ENCODE measurements at places on chromosomes 5 and 9.

DNA sequence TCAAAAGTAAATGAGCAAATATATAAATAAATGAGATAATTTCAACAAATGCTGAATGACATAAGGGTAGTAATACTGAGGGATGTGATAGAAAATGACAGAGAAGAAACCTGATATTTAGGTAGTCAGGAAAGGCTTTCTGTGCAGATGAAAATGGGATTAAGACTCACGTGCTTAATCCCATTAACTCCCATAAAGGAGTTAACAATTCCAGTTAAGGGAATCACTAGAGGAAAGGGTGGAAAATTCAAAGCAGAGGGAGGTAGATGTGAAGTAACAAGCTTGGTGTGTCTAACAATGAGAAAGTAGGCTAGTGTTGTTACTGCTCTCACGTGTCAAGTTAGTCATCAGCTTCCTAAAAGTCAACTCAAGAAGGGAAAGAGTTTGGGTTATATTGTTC is 90.5 kb upstream of the TRIM32 start:
- no peak for DNase-seq

GRCh38 chr5:68490406-68490805 is 274.9 kb downstream of the PIK3R1 start:
- no peak for DNase-seq

DNA sequence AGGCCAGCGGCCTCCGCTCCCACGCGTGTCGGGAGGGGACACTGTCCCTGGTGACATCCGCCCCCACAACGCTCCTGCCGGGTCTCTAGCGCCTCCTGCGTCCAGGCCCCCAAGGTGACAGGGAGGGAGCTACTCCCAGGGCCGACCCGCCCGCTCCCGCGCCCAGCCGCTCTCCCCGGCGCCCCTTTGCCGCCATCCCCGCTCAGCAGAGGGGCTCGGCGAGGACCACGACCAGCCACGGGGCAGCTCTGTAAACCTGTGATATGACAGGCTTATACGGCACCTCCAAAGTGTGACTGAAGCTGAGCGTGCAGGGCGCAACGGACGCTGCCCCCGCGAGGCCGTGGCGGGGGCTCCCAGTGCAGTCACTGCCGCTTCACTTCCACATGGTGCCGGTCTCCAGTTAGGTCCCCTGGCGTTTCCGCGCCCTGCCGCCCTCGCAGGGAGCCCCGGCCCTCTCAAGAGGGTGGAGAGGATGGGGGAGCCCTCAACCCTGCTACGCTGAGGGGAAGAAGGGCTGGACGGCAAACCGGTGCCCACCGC is 978 bp upstream of the ADCY2 start:
- no peak for DNase-seq

DNA sequence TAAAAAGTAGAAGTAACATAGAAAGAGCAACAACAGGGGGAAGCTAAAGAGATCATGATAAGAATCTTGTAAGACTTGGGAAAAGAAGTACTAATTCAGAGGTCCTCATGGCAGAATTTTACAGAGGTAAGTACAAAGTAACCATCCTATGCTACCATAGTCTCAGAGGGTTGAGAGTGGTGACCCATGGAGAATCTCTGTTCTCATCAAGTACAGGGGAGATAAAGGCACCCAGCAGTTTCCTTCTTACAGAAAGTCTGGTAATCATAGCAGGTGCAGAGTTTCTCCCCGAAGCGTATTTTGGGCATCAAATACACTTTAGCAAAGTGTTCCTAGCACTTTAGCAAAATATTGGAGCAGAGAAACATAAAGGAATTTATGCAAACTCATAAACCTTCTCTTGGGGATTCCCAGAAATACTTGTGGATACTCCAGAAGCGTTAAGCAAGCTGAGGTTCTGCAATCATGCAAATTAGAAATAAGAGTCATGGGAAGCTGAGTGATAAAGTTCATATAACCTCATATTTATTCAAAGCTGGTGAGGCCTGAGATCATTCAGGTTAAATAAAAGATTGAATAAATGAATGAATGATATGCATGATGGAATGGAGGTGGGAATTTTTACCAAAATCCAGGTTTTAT is 101.0 kb upstream of the SMC2 start:
- no peak for DNase-seq

- DNase-seq = peak; percentile 41
Observed at GRCh38 chr5:14395411-14395810, 186.2 kb upstream of the OTULINL start.

DNA sequence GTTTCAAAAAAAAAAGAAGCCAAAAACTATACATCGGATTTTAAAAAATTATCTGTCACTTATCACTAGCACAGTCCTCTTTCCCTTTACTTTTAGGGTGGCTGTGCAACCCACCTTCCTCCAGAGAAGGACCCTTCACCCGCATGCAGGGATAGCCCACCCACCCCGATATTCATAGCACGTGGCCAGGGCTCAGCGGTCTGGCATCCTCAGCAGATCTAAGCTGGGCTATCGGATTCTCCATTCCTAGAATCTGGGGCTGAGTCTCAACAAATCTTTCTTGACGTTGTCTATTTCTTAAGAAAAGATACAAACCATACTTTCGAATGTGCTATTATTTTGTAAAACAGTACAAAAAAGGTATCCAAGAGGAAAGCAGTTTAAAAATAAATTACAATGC is 70.9 kb downstream of the MYO10 start:
- no peak for DNase-seq

DNA sequence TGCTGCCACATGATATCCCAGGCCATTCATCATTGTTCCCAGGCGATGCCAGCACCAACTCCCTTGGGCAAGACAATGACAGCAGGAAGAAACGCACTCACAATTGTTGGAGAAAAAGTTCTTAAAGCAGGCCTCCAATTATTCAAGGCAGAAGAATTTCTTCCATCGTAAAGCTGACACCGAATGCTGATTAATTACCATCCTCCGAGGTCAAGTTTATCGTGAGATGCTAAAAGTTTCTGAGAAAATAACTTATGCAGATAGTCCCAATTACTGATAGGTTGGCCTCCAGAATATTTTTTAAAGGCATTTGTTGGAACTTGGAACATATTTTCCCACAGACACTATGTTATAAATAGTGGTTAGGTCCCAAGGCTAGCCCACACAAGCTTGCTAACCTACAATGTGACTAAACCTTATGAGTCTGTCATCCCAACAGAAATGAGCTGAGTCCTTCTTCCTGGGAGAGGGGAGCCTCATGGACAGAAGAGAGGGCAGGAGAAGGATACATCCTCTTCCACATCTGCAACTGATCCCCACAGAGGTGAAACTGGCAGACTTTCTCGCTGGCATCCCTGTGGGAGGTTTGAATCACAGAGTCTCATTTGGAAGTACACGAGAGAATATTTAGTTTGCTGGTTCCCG is 202.4 kb upstream of the TBC1D2 start:
- no peak for DNase-seq

- DNase-seq = no peak
Observed at GRCh38 chr9:32376285-32376684, 8.2 kb upstream of the ACO1 start.

GRCh38 chr9:133227242-133227860 is 18.3 kb upstream of the OBP2B start:
- no peak for DNase-seq

GRCh38 chr9:10594482-10594881 is 18.3 kb downstream of the PTPRD start:
- DNase-seq = no peak

GRCh38 chr9:108052431-108053080 is 563.0 kb upstream of the KLF4 start:
- no peak for DNase-seq

DNA sequence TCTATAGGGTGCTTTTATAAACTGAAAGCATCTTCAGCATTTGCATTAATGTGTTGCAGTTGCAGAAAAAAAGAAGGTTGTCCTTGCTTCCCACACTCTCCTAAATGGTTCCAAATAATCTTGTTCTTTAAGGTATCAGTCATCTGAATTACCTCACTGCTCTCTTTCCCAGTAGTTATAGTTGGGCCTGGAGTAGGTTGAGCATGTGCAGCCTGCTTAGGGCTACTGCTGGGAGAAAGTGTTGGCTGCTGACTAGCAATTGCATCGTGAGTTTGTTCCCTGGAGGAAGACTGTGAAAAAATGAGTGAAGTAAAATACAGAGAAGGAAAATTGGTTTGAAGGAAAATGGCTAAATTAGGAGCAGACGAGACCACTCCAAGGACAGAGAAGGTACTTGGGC is 74.5 kb downstream of the PRR16 start:
- DNase-seq = no peak

- DNase-seq = no peak
Observed at GRCh38 chr5:81553567-81554212, 159.8 kb upstream of the ACOT12 start.

GRCh38 chr9:2907411-2907810 is 63.5 kb upstream of the PUM3 start:
- no peak for DNase-seq

DNA sequence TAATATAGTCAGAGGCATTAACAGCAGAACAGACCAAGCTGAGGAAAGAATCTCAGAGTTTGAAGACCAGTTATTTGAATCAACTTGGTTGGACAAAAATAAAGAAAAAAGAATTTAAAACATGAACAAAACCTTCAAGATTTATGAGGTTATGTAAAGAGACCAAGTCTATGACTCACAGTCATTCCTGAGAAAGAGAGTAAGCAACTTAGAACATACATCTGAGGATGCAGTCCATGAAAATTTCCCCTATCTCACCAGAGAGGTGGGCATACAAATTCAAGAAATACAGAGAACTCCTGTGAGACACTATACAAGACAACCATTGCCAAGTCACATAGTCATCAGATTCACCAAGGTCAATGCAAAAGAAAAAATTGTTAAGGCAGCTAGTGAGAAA is 17.4 kb upstream of the C9orf72 start:
- DNase-seq = no peak

DNA sequence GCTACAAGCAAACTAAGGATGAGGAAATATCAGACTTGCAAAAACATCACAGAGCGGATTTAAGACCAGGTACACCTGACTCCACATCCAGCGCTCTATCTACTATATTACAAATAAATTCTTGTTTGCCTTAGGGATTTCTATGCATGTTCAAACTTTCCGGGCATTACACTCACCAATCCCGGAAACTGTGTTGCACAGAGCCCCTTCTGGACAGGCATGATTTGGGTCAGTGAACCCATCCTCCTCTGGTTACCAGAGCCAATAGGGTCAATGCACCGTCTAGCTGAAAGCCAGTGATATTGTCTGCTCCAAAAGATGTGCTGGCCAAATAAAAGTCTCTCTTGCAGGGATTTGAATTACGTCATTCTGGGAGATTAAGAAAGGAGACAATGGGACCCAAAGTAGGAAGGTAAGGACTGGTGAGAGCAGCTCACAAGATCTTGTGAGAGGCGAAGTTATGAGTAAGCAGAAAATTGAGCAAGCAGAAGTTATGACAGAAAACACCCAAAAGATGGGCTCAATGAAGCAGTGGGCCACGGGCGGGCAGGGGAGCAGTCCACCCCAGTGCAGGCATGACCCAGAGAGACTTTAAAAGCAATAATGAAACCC is 155.8 kb upstream of the RAI14 start:
- no peak for DNase-seq

- DNase-seq = peak; percentile 65
Observed at GRCh38 chr9:93302586-93303257, 118.8 kb downstream of the WNK2 start.

- no peak for DNase-seq
Observed at GRCh38 chr9:17744786-17745185, 165.9 kb downstream of the SH3GL2 start.

DNA sequence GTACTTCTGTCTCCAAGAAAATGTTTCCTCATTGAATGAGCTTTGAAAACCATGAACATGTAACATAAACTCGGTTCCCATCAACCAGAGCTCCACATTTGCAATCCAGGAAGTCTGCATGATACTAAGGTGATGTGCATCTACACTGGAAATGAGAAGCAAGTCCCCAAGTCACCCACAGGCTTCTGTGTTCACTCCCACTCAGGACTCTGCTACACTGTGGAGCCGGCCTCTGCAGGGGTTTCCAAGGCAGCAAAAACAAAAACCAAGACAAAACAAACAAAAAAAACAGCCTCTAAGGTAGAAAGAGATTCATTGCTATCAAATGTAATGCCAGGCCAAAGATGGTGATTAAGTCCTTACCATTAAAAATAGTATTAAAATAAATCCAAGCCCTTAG is 593.7 kb downstream of the IRX1 start:
- DNase-seq = no peak

DNA sequence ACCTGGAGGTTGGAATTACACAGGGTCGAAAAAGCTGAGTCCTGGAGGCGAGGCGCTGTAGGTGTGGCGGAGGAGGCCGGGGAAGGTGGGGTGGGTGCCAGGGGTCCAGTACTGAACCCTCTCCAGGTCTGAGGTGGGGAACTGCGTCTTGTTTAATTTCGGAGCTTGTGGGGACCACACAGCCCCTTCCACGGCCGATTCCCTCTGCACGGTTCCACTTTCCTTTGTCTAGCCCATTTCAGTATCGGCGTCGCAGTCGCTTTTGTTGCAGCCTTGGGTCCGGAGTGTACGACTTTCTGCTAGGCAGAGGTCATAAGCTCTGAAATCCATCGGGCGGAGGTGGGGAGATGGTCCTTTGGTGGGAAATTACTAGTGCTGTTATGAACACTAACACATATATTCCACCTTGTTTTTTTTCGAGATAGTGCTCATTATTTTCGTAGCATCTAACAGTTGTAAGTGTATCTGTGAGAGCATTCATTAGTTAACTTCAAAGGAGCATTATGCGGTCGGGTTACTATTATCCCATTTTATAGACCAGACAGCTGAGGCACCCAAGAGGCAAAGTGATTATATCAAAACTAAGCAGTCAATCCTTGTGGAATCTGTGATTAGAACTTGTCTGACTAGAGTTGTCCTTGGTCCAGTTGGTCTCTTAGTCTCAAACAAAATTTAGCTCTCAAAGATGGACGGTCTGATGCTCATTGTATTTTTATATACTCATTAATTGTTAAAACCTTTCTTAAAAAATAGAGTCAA is 737 bp downstream of the RNF180 start:
- DNase-seq = no peak

DNA sequence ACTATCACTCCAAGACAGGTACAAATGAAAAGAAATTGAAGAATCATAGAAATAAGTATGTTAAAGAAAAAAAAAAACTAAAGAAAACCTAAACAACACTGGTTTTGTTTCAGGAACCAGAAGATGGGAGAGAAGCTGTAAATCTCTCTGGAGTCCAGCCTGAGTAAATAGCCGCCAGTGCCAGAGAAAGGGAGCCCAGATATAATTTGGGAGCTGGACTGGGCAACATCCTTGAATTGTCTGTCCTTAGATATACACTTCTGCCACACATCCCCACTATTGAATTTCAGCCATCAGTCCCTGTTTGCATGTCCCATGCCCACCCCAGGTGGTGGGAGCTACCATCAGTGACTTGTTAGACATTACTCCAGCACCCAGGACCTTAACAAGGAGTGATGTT is 979.6 kb downstream of the DTWD2 start:
- no peak for DNase-seq
